Activated gamma-delta T cell treated with anti-CD3 and anti-CD28 coated beads, Interleukin-2, amount 50 U/mL, for 16 hours (primary cell): ENCODE measurements at places on chromosomes 3 and 15.

GRCh38 chr3:59268170-59268569 lies 218.3 kb upstream of the CFAP20DC start:
- no peak for DNase-seq

- no peak for DNase-seq
Observed at GRCh38 chr3:186362988-186363387, 954 bp upstream of the DGKG start.

DNA sequence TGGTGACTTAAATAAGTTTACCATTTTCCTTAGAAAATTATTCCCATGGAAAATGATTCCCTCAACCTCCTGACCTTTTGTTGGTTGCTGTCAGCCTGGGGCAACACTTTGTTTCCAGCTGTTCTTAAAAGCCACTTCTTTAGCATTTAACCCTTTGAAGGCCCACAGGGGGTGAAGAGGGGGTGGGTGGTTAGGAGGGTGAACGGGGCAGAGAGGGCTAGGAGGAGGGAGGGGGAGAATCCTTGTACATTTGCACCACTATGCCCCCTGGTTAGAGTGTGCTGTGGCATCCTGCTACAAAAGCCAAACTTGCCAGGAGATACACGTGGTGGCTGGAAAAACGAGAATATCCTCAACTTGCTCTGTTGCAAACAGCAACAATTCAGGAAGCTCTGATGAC lies 273.2 kb upstream of the RGMA start:
- DNase-seq = no peak

GRCh38 chr3:111764645-111765091 lies 94.4 kb upstream of the PHLDB2 start:
- DNase-seq = no peak

GRCh38 chr3:50557915-50558314 lies 9.6 kb downstream of the C3orf18 start:
- no peak for DNase-seq

DNA sequence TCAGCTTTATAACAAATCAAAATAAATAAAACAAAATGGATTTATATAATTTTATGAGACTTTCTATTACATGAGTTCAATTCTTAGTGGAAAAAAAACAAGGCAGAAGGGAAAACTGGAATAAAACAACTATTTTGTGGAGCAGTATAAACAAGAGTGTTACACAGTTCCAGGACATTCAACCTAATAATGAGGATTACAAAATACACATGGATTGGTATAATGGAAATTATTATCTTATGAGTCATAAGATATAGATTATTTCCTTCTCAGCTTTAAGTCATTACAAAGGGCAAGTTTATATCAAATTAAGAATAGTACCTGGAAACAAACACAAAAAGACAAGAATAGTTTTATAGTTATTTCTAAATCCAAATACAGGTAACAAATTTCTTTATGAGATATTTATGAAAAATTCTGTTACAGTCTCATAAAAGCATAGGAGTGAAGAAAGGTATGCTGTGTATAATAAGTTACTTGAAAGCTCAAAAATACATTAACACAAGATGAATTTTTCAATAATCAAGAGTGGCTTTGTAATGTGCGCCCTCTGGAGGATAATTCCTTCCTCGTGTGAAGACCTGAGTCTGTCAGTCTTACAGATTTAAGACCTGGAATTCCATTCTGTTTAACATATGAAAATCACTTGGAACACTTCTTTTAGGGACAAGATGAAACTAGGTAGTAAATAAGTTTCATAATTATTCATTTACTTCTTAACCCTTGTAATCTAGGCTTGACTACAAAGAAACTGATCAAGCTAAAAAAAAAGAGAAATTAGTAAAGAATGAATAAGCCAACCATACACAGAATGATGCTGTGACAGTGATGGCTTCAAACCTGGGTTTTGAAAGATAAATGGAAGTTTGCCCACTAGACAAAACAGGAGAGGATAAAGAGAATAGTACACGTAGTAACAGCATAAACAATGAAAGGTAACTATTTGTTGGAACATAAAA lies 9.5 kb downstream of the COPS2 start:
- DNase-seq = peak; percentile 9

- no peak for DNase-seq
Observed at GRCh38 chr3:194082743-194083636, 53.0 kb upstream of the HES1 start.

- no peak for DNase-seq
Observed at GRCh38 chr15:91853948-91854638, 585 bp downstream of the SLCO3A1 start.

GRCh38 chr15:59373215-59373614 lies 544 bp upstream of the MYO1E start:
- no peak for DNase-seq

- no peak for DNase-seq
Observed at GRCh38 chr3:117523418-117523817, 813.8 kb downstream of the TUSC7 start.

GRCh38 chr3:186333256-186333655 lies 28.8 kb downstream of the DGKG start:
- no peak for DNase-seq

GRCh38 chr15:55707951-55708350 lies 35.0 kb downstream of the PRTG start:
- no peak for DNase-seq

GRCh38 chr15:47954196-47954595 lies 166.6 kb upstream of the SLC24A5 start:
- DNase-seq = no peak

- no peak for DNase-seq
Observed at GRCh38 chr15:71129669-71130068, 14.4 kb downstream of the THSD4 start.

DNA sequence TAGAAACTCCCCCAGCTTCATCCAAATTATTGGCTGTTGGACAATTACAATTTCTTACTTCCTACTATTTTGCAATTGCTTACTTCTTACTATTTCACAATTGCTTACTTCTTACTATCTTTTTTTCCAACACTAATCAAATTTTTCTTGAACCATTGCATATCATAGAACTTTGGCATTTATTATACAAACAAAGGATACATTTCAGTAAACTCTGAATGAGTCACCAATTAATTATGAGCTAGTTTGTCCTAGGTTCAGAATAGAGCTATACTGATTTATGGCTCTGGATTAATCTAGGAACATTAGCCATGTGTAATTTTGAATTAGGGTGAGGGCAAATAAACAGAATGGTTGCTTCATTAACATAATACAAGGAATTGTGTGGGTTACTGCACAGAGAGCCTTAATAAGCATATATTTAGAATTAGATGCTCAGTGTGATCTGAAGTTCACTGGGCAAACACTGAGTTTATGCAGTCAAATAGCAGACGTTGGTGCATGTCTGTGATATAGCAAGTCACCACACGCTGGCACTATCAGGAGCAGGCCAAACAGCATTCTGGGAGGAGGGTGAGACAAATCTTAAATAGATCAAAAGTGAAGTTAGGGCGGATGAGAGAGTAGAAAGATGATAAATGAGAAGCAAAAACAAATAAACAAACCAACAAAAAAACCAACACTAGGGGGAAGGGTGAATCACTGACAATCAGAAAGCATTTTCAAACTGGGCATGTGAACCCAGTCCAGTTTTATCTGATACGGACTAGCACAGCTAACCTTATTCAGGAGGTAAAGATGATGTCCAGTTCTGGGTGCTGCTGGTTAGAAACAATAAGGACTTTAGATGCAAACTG lies 21.5 kb downstream of the GABRR3 start:
- DNase-seq = no peak

GRCh38 chr3:143731776-143732175 lies 116.5 kb downstream of the SLC9A9 start:
- no peak for DNase-seq

GRCh38 chr3:63538919-63539318 lies 113.6 kb upstream of the SNTN start:
- DNase-seq = no peak

DNA sequence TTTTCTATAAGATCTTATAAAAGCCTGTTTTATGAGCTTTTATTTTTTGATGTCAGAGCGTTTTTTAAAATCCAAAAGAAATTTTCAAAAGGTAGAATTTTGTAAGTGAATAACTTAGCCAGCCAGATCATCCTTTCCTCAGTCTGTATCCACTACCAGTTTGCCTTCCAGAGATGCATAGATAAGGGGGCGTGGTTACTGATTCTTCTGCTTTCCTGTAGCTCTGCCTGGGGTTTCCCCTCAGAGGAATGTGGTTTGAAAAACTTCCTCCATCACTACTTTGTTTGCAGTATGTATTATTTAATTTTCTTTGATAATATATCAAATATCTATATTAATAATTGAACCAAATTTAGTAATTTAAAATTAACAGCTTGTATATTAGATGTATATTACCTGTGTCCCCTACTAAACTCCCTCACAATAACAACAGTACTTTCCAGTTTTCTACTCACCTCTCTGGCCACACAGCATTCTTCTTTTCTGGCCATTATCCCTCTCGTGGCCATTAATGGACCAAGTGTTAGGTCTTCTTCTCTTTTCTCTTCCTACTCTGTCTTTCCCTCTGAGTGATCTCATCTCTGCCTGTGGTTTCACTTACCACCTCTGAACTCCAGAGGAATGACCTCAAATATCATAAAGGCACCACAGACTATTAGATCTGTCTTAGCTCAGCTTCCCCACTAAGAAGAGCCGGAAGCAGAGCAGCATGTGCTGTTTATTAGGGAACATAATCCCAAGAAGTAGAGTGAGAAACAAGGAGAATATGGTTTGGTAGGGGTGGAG lies 239.7 kb downstream of the UBE2E2 start:
- DNase-seq = no peak

GRCh38 chr3:136626493-136626892 lies 125.7 kb downstream of the STAG1 start:
- DNase-seq = no peak

DNA sequence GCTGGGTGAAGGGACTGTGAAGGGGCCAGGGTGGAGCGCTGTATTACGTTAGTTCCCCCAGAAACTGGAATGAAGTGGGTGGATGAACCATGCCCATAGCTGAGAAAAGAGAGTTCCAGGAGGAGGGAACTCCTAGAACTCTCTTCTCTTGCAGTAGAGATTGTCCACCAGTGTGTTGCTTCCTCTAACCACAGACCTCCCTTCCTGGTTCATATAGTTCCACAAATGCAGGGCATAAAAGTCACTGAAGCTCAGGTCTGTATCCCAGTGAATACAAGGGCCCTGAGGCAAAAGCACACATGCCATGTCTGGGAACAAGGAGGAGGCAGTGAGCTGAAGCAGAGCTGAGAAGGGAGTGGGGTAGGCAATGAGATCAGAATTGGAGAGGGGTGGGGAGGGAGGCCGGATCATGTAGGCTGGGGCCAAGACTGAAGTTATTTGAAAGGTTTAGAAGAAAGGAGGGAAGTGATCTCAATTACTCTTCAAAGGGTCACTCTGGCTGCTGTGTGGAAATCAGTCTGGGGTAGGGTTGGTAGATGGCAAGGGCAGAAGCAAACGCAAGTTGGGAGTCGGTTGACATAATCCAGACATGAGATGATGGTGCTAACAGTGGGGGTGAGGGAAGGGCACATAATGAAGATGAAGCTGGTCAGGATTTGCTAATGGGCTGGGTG lies 6.5 kb downstream of the A4GNT start:
- no peak for DNase-seq

- DNase-seq = no peak
Observed at GRCh38 chr3:172751175-172751704, 714 bp downstream of the ECT2 start.

- no peak for DNase-seq
Observed at GRCh38 chr15:63351170-63351569, 30.5 kb downstream of the CA12 start.

- no peak for DNase-seq
Observed at GRCh38 chr15:50219820-50220219, 37.8 kb downstream of the SLC27A2 start.

GRCh38 chr3:25283613-25284012 lies 144.4 kb upstream of the RARB start:
- DNase-seq = no peak
